Hematopoietic multipotent progenitor cell treated with erythropoietin and hydrocortisone succinate and interleukin-3 and kit ligand, for 6 days (in vitro differentiated cells): ENCODE measurements at places on chromosomes 13 and 19.

- no peak for DNase-seq
These were observed 1.9 kb downstream of the NTN5 start for GRCh38 chr19:48670699-48671445.

DNA sequence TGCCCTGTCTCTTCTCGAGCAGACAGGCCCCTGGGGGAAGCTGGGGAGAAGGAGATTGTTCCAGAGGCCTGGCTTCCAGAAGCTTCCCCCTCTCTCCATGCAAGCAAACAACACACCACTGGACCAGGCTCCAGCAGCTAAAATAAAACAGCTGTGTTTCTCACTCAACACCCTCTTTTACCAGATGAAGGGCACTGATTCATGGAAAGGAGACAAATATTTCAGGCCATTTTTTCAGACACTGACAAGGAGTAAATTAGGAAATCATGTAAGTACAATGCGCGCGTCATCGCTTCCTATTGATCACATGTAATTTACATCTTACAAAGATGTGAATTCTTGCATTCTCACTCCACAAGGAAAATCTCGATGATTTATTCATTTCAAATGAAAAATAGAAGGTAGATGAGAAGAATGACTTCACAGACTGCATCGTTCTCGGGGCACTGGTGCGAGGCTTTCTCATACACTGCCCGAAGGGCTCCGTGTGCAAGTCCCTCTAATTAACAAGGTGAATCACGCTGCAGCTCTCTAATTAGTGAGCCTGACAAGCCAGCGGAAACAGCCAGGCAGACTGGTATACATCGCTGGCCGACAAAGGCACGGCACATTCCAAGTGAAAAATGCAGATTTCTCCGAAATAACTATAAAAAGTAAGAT, 153.6 kb downstream of the KCTD15 start:
- no peak for DNase-seq

DNA sequence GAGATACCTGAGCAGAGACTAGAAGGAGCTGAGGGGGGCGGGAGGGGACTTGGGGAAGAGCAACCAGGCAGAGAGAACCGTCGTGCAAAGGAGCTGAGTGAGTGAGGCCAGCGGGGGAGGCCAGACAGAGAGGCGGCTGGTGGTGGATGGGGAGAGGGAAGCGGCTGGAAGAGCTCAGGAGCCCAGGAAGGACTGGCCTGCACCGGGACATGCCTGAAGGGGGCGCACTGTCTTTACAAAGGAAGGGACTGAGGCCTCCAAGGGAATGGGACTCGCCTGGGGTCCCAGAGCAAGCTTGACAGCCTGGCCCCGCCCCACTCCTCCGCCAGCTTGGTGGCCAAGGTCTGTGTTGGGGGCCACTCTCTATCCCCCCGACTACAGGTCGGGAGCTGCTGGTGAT, 14.9 kb downstream of the ONECUT3 start:
- DNase-seq, result peak; percentile 52

- DNase-seq, result no peak
These were observed 10.1 kb downstream of the ANO8 start for GRCh38 chr19:17324357-17325114.

- peak; percentile 15 for DNase-seq
These were observed 118.8 kb downstream of the NUFIP1 start for GRCh38 chr13:44870456-44870929.
